ENCODE measurements at places on chromosomes 2 and 18.
A peak's percentile ranks its signal among the peaks of the same experiment; 100 is the strongest.

GRCh38 chr2:69762513-69763494 lies 20.9 kb downstream of the ANXA4 start:
- no peak for DNase-seq

- DNase-seq: no peak
These were observed 119.6 kb upstream of the SLC38A11 start for GRCh38 chr2:165074884-165075283.

DNA sequence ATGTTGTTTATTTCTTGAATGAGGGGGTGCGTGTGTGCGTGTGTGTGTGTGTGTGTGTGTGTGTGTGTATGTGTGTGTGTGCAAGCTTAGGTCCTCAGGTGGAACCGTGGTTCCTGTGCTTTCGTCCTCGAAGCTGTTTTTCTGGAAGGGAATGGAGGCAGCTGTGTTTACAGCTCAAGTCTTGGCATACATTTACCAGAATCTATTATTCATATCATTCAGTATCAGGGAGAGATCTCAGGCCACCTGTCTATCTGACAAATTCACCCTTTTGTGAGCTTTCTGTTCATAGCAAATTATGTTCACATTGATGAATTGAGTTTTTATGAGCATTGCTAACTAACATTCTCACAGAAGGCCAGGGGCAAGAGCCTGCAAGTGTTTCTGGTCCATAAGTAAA lies 550.4 kb downstream of the ARHGAP15 start:
- peak; percentile 38 for DNase-seq

DNA sequence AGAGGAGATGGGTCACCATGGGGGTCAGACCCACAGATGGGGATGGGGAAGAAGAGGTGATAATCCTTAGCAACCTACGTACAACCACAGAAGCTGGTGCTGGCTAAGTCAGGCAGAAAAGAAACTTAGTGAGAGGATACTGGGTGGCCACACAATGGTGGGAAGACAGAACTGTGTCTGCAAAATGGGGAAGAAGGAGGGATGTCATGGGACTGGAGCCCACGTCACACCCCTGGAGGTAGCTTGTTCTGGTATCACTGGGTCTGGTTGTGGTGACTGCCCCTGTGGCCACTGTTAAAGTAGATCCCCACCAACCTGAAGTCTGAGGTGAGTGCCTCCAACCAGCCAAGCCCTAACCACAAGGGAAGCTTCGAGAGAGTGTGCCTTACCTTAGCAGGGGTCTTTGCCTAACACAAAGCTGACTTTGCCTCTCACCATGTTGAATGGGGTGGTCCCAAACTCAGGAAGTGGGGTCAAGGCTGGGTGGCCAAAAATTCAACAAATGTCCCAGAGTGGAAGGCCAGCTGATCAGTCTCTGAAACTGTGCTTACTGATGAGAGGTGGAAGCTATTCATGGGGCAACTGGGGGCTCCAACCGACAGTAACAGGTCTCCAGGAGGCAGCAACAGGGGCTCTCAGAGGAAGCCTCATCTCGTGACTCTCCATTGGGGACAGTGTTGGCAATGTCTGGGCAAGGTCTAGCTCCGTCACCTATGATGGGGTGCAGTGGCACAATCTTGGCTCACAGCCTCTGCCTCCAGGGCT lies 64.8 kb upstream of the SLC1A4 start:
- no peak for DNase-seq

GRCh38 chr2:63696496-63696895 lies 107.7 kb downstream of the MDH1 start:
- DNase-seq: no peak

- DNase-seq: no peak
These were observed 249.9 kb downstream of the PARD3B start for GRCh38 chr2:204795156-204795555.

- no peak for DNase-seq
These were observed 28.2 kb downstream of the SERTAD2 start for GRCh38 chr2:64625299-64626145.

DNA sequence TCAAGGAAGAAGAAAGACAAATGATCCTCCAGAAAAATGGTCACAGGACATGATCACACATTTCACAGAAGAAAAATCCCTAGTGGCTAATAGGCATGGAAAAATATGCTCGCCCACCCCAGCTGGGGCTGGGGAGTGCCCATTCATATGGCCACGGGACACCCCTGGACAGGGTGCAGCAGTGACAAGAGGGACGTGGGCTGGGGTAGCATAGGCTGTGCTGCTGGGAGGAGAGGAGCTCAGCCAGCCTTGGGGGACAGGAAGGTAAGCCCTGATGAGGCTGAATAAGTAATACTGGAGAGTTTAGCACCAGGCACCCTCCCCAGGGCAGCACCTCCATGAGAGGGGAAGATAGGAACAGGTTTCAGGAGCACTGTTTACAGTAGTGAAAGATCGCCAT lies 254.9 kb upstream of the HS6ST1 start:
- no peak for DNase-seq

DNA sequence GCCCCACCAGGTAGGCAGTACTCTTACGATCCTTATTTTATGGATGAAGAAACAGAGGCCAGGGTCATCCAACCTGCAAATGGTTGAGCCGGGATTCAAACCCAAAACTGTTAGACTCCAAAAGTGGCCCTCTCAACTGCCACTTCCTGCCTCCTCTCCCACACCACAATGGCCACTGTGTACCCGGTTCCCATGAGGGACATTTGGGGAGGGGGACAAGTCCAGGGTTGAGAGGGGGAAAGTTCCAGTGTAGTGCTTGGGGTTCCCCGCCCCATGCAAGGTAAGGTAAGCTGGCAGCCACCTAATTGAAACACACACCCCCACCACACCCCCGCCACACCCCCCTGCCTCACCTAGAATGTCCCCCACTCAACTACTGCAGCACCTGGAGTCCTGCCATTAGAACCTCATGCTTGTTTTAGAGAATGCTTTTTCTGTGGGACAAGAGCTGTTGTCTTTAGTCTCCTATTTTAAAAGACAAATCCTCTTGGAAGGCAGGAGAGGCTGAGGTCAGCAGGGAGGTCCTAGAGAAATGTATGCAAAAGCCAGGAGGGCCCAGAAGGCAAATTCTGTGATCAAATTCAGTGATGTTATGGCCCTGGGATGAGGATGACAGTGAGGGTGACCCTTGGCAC lies 145.2 kb downstream of the ZFP36L2 start:
- DNase-seq: no peak

DNA sequence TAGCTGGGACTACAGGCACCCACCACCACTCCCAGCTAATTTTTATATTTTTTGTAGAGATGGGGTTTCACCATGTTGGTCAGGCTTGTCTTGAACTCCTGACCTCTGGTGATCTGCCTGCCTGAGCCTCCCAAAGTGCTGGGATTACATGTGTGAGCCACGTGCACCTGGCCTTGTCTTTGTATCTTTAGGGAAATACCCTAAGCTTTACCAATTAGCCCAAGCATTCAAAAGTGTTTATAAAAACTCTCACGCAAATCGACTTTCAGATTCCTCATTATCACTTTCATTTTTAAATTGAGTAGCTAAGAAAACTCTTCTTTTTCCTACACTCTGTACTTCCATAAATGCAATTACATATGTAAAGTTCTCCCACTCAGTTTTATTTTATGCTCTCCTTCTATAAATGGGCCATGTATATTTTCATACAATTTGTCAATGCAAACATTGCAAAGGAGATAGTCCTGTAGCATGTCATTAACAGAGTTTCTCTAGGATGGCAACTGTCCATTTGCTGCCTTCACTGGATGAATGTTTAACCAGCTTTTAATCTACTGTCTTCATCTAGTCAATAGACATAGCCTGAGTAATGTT lies 326.2 kb upstream of the LRATD1 start:
- no peak for DNase-seq

DNA sequence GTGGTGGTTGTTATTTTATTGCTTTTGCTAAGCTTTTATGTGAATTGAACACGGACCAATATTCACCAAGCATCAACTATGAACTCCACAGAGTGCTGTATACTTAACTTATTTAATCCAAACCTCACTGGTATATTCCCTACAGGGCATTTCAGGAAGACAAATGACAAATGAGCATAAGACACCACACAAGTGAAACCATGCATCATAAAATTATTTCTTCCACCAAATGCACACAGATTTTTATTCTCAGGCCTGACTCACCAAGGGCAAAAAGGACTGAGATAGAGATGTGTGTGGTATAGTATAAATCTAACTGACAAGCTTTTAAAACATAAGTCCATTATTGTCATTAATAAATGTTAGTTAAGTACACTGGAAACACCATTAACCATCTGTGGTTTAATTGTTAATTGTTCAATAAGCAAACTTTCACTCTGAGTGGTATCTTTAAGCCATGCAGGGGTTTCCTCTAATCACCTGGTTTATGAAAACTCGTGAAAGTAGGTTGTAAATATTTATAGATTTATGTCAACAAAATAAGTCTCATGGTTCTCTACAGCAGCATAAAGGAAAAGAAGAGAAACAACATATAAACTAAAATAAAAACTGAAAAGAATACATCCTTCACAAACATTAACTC lies 77.6 kb upstream of the CRIM1 start:
- no peak for DNase-seq

GRCh38 chr2:191746346-191747169 lies 68.6 kb downstream of the NABP1 start:
- no peak for DNase-seq

Measured in NCI-H1092 (cell line).